Stimulated activated CD8-positive, alpha-beta memory T cell treated with anti-CD3 and anti-CD28 coated beads, Interleukin-15, amount 100 ng/mL, for 4 hours (primary cell): ENCODE measurements at places on chromosomes 12 and 14.
A peak's percentile ranks its signal among the peaks of the same experiment; 100 is the strongest.

DNA sequence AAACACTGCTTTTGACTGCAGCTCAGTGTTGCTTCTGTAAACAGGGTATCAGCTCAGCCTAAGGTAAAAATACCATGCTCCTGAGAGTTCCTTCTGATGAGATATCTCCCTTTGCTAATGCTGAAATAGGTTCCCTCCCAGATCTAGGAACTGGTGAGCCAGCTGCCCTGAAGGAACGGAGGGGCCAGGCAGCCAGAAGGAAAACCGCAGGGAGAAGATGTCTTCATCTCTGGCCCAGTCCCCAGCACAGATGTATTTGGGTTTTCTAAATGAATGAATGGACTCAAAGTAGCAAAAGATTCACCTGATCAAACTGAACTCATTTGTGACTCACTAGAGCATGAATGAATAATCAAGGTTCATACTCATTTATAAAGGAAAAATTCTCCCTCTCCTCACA lies 247.8 kb downstream of the MSRB3 start:
- DNase-seq, result no peak

DNA sequence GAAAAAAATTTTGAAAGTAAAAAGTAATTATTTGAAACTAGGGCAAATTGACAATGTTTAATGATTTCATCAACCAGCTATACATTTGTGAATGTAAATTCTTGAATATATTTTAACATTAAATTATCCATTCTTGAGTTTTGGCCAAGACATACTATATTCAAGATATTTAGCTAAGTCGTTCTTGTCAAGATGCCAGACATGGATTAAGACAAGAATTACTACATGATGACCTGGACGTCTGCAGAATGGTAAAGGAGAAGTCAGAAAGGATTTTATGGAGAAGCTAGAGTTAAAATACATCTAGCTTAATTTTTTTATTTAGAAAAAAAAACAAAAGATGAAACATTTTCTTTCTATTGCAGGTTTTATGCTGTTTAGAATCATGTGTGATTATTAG lies 255.8 kb downstream of the TMTC2 start:
- no peak for DNase-seq

GRCh38 chr12:58922849-58923248 lies 2.5 kb upstream of the LRIG3 start:
- no peak for DNase-seq

DNA sequence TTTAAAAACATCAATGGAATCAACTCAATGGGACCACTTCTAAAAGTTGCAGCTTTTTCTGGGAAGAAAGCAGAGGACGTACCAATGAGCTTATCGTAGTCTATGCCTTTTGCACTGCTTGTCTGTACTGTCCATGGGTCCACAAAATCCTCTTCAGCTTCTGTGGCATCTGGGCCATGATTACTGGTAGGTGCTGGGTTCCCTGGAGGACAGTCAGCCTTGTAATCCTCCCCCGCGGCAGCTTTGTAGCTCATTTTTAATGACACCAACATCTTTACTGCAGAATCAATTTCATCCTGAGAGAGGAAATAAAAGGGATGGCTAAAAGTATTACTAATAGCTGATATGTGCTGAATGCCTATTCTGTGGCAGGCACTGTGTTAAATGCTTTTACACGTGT lies 38.5 kb downstream of the SLC25A47 start:
- no peak for DNase-seq

DNA sequence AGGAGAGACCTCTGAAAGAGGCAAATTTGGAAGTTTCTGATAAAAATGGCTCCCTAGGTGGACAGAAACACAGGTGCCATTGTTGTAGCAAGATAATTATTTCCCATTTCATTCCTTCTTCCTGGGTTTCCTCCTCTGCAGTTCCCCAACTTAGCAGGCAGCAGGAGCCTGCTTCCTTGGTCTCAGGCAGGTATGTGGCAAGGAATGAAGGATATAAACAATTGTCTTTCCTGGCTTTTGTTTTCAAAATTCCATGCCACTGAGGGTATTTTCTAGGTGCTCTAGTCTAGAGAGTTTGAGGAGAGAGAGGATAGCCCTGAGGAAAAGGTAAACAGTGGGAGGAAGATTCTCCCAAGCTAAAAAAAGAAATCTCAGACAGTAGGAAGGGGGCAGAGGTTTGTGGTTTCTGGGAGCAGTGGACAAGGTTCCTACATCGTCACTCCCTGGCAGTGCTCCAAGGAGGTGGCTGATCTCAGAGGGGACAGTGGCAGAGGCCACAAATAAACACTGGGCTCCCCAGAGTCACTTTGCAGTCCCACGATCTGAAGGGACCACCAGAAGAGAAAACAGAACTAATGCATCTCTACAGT lies 82.6 kb upstream of the IGF1 start:
- no peak for DNase-seq

DNA sequence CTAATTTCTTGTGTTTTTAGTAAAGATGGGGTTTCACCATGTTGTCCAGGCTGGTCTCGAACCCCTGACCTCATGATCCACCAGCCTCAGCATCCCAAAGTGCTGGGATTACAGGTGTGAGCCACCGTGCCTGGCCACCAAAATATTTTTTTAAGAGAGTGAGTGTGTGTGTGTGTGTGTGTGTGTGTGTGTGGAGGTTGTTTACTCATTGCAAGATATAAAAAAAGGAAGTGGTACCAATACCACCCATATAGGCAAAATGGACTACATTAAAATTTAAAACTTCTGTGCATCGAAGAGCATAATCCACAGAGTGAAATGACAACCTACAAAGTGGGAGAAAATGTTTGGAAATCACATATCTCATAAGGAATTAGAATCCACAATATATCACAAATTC lies 15.5 kb upstream of the CLEC2A start:
- no peak for DNase-seq

DNA sequence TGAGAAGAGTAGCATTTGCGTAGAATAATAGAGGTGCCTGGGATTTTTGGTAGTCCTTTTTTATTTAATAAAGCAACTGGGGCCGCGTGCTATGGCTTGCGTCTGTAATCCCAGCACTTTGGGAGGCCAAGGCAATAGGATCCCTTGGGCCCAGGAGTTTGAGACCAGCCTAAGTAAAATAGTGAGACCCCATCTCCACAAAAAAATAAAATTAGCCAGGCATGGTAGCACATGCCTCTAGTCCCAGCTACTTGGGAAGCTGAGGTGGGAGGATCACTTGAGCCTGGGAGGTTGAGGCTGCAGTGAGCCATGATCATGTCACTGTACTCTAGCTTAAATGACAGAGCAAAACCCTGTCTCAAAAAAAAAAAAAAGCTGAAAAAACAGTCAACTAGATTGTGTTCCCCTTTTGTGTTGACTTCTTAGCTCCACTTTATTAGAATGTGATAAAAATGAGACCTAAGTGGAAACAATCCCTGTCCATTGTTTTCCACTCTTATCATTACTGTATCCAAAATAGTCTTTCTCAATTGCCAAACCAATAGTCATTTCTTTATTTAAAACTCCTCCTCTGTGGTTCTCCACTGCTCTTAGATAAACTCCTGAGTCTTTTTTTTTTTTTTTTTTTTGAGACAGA lies 7.4 kb downstream of the PRKCH start:
- no peak for DNase-seq

- no peak for DNase-seq
Observed at GRCh38 chr12:121980191-121980891, 41.3 kb upstream of the BCL7A start.

GRCh38 chr14:37197421-37198272 lies at the start of gene MIPOL1:
MIPOL1 (plus strand) TSS chr14:37197937; CDS start chr14:37247889, 49,952 bp downstream.
- DNase-seq, result no peak

DNA sequence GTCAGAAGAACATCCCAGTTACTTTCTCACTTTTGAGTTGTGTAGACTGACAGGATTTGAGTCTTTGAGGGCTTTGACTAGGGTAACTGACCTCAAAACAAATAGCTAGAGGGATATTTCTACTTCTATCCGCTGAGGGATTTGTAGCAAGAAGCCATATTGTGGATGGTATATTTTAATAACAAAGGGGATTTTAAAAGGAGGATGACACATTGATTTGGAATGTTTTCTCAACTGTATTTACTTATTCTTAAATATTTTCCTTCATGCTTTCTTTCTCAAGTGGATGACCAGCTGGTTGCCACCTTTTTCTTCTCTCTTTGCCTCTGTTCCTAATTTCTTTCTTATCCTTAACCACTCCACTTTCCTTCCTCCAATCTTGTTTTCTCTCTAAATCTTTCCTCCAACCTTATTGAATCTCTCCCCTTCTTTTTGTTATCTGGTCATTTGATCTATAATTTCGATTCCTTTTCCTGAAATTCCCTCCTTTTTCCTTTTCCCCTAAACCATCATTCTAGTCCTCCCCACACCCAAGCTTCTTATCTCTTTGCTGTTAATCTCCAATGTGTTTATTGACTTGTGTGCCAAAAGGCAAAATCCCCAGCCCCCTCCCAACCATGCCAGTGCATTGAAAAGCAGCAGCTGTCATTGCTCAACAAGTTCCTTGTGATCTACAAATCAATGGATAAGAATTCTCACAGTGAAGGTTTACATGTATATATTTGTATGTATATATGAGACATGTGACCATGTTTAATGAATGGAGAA lies 411.6 kb downstream of the RAD51B start:
- no peak for DNase-seq

DNA sequence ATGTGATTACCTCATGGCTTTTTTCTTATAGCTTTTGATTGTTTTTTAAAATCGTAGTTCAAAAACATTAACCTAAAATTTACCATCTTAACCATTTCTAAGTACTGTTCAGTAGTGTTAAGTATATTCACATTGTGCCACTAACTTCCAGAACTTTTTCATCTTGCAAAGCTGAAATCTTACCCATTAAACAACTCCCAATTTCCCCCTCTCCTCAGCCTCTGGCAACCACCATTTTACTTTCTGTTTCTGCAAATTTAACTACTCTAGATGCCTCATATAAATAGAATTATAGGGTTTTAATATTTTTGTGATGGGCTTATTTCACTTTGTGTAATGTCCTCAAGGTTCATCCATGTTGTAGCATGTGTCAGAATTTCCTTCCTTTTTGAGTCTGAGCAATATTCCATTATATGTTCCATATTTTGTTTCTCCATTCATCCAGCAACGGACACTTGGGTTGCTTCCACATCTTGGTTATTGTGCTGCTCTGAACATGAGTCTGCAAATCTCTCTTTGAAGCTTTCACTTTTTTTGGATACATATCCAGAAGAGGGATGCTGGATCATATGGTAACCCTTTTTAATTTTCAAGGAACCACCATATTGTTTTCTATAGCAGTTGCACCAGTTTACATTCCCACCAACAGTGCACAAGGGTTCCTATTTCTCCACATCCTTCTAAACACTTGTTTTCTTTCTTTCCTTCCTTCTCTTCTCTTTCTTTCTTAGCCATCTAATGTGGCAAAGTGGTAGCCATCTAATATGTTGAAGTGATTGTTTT lies 5.0 kb downstream of the HIF1A start:
- no peak for DNase-seq

DNA sequence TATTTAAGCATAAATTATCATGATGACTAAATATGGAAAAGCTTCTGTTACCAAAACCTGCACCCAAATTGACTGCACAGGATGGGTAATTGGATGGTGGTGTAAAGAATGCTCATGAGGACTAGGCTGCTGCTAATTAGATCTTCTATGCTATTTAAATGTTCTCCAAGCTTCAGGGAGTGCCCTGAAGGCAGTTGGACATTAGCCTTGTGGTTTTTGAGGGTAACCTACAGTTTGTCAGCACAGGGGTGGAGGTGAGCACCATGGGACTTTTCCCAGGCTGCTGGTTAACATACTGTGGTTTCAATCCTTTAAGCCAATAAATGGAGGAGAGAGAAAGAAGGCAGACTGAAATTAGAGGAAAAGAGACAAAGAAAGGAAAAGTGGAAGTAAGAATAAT lies 145.0 kb downstream of the WIF1 start:
- DNase-seq, result no peak

- DNase-seq, result no peak
Observed at GRCh38 chr14:86973177-86973576, 1019.8 kb downstream of the GALC start.

GRCh38 chr12:50353869-50354593 lies 42.4 kb downstream of the FAM186A start:
- DNase-seq, result no peak

DNA sequence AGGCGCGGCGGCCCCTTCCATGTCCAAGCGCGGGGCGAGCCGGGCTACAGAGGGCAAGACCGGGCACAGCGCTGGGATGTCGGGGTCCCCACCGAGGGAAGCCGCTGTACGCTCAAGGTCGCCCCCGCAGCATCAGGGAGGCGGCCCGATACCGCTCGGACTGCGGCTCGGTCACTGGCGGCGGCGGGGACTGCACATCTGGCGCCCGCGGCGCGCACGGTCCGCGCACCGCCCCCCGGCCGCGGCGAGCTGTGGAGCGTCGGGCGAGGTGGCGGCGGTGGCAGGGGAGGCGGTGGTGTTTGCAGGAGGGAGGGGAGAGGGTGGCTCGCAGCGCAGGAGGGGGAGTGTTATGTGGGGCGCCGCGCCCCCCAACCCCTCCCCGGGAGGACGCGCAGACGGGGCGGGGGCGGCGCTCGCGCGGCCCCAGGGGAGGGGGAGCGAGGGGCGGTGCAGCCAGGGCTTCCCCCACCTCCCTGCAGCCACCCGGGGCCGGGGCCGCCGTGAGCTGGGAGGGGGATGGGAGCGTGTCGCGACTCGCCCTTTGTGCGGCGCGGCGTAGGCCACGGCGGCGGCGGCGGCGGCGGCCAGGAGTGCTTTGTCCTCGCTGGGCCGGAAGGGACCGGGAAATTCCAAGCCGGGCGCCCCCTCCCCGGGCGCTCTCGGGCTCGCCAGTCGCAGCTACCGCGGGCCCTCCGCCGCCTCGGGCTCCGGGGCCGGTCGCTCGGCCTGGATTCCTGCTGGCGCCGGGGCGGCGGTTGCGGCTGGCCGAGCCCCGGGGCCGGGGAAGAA lies at the start of gene NUAK1:
Gene NUAK1 (minus strand): TSS at position 322 of the 789 bp plus-strand sequence. CDS start 301 bp downstream, at position 21.
- DNase-seq, result peak; percentile 16

DNA sequence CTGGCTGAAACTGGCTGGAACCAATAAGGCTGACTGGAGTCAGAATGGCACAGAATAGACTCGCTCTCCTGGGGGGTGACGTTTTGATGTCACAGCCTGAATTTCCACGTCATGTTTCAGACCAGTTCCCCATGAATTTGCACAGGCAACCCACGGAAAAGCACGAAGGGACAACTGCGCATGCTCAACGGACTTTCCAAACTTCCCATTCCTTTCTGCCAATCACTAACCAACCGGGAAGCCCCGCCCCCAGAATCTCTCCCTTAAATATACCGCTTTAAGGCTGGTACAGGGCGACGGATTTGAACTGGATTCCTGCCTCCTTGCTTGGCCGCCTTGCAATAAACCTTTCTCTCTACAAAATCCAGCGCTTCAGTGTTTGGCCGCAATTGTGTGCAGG lies 434.7 kb downstream of the APAF1 start:
- DNase-seq, result no peak

- DNase-seq, result no peak
Observed at GRCh38 chr14:76921088-76921399, 94.8 kb downstream of the LRRC74A start.

GRCh38 chr12:3888659-3889058 lies 15.5 kb upstream of the PARP11 start:
- DNase-seq, result no peak

- no peak for DNase-seq
Observed at GRCh38 chr12:131917139-131917710, 11.9 kb upstream of the PUS1 start.
